ENCODE measurements at places on chromosomes 3 and 15.
A peak's percentile ranks its signal among the peaks of the same experiment; 100 is the strongest.

DNA sequence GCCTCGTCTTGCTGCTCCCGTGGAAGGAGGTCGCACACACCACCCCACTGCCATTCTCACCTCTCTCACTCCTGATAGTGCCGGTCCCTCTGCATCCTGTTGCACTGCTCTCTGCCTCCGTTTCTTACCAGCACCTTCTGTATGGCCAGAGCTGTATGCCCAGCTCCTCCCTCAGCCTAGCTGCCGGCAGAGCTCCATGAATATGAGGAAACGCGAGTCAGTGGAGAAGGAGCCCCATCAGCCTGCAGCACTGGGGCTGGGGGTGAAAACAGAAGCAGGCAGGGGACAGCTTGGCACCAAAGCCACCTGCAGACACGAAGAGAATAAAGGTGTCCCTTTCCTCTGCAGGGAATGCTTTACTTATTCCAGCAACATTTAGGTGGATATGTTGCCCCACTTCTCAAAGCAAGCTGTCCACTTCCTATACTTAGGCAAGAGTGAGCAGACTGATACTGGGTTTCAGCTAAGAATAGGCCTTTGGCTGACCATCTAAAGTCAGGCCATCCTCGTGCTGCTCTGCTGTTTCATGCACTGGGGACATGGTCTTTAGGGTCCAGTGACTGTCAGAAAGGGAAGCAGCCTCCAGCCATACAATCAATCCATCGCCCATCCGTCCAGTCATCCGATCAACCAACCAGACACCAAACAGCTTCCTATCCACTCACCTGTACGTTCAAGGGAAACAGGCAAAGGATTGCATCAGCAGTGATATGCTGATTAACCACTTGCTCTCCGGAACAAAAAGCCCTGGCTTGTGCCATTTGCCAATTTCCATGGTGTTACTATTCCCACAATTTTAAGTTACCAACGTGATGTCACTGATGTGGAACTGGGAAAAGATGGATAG, 222.7 kb downstream of the XXYLT1 start:
- DNase-seq, result no peak

GRCh38 chr3:101988596-101988995, 139.3 kb downstream of the NFKBIZ start:
- DNase-seq, result peak; percentile 32

- no peak for DNase-seq
Measured at GRCh38 chr15:35305946-35306345, 220.9 kb upstream of the NANOGP8 start.

DNA sequence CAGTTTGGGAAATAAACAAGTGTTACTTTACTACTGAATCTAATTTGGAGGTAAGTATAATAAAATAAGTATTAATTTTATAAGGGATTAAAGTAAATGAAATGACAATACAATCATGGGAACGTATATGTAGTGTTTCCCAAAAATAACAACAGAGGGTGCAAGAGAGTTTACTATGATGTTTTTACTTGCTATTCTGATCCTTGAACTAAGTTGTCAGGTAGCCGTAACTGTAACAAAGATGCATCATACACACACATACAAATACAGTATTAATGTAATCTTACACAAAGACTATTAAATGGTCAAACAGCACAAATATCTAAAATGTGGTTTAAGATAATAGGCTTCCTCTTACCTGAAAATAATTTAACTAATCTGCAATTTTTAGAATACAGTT, 311.4 kb downstream of the TBC1D5 start:
- no peak for DNase-seq

DNA sequence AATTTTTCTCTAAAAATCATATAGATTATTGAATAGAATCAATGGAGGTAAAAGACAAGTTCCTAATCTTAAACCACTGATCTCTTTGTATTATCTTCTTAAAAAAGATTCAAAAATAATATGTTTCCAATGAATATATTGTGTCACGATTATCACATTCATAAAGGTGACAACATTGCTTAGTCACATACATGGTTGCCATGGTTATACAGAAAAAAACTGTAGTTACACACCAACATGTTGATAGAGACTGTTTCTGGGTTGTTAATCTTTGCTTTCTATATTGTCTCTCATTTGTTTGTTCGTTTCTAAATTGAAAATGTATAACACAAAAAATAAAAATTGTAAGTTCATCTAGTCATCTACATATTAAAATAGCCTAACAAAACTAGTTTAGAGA, 376.0 kb upstream of the ALCAM start:
- no peak for DNase-seq

DNA sequence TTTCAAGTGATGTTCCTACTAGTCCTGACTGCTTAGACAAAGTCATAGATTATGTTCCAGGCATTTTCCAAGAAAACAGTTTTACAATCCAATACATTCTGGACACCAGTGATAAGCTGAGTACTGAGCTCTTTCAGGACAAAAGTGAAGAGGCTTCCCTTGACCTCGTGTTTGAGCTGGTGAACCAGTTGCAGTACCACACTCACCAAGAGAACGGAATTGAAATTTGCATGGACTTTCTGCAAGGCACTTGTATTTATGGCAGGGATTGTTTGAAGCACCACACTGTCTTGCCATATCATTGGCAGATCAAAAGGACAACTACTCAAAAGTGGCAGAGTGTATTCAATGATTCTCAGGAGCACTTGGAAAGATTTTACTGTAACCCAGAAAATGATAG, 3.8 kb downstream of the TIPARP start:
- no peak for DNase-seq

- DNase-seq, result no peak
Measured at GRCh38 chr3:127124120-127124519, 68.8 kb upstream of the PRR23E start.

DNA sequence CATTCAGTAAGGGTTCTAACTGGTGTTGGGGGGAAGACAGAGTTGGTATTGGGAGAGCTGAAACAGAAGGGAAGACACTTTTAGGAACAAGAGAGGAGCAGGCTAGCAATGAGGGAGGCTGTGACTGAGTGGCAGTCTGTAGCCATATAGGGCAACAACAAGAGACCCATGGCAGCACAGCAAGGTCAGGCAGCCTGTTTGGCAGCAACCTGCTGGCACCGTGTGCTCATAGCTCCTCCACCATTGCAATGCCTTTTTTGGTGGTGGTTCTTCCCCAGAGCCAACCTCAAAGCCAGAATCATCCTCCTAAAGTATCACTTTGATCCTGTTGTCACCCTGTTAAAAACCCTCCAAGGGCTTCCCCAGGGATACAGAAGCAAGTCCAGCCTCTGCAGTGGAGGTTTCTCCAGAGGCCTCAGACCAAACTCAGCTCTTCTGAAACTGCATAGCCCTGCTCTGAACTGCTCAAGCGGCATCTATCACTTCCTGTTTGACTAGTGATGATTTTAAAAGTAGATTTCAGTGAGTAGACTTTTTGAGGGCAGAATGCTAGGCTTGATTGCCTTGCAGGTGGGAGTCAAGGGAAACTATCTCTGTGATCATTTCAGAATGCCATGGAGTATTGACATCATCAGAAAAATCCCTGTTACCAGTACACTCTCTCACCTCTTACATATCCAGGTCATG, 176.9 kb downstream of the STAC start:
- peak; percentile 45 for DNase-seq

- no peak for DNase-seq
Measured at GRCh38 chr15:95196176-95196915, 965.0 kb downstream of the MCTP2 start.

- no peak for DNase-seq
Measured at GRCh38 chr15:34065261-34065660, 26.3 kb upstream of the AVEN start.

DNA sequence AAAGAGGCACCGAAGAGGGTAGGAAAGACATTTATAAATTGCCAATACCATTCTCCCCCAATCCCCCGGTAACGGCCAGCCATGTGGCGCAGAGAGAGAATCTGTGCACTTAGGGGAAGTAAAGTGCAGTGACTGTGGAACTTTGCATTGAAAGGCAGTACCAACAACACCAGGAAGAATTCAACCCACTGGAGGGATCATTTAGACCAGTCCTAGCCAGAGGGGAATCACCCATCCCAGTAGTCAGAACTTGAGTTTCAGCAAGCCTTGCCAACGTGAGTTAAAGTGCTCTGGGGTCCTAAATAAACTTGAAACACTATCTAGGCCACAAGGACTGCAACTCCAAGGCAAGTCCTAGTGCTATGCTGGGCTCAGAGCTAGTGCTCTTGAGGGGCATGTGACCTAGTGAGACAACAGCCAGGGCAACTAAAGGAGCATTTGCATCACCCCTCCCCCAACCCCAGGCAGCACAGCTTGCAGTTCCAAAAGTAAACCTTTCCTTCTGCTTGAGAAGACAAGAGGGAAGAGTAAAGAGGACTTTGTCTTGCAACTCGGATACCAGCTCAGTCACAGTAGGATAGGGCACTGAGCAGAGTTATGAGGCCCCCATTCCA, 15.0 kb downstream of the CEP70 start:
- DNase-seq, result no peak

- no peak for DNase-seq
Measured at GRCh38 chr3:129031476-129032215, 28.9 kb upstream of the GP9 start.

- DNase-seq, result no peak
Measured at GRCh38 chr3:115415246-115415996, 207.9 kb upstream of the GAP43 start.

GRCh38 chr3:8320711-8321458, 180.7 kb upstream of the LMCD1 start:
- DNase-seq, result no peak

GRCh38 chr3:9897408-9898372, 5.0 kb upstream of the IL17RE start:
- DNase-seq, result no peak

GRCh38 chr15:92683511-92683834, 27.9 kb upstream of the FAM174B start:
- DNase-seq, result no peak

DNA sequence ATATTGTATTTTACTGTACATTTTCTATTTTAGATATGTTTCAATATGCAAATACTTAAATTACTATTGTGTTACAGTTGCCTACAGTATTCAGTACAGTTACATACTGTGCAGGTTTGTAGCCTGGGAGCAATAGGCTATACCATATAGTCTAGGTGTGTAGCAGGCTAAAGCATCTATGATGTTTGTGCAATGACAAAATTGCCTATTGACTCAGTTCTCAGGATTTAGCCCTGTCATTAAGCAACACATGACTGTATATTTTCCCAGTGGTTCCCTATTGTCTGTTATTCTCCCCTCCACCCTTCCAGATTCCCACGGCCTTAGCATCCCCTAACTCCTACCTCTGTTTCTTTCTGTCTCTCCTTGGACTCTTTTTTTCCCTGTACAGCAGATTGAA, 10.7 kb downstream of the MOBP start:
- DNase-seq, result no peak

GRCh38 chr15:64634027-64634426, 141.4 kb downstream of the RBPMS2 start:
- DNase-seq, result peak; percentile 9

DNA sequence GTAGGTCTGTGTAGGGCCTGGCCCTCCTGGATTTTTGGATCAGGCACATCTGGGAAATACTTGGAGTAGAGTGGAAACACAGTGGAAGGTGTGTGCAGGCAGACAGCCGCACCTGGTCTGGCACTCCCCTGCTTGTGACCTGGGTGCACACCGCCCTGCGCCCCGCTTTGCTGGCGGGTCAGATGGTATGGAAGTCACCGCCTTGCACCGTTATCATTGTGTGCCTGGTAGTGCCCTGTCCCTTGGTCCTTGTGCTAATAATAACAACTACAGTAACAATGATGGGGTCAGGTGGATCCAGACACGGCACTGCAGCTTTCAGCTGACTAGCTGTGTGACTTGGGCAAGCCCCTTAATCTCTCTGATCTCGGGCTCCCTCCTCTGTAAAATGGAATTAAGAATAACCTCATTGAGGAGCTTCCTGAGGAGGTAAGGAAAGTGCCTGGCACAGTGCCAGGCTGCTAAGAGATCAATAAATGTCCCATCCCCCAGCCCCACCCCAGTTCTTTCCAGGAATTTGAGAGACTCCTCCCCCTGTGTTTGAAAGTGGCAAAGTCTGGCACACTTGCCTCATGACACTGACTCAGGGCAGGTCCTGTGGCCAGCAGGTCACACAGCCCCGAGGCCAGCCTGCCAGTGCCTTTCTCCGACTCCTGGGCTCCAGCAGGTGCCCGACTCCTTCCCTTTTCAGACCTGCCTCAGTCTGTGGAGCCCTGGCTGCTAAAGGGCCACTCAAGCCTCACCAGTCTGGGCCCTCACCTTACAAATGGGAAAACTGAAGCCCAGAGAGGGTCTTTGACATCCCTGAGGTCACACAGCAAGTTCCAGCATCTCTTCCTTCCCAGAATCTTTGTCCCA, 9.8 kb downstream of the ISG20 start:
- no peak for DNase-seq

DNA sequence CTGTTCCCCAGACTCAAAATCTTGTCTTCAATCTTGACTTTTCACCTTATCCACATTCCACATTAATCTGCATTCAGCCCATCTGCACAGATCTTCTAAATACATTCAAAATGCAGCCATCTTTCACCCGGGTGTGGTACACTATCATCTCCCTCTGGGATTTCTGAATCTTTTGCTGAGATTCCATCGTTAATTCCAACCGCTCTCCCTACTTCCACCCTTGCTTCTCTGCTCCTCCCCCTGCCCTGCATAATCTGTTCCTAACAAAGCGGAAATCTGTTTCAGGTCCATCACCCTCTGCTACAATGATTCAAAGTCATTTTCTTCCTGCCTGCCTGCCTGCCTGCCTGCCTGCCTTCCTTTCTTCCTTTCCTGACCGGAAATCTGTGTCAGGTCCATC, 7.9 kb upstream of the GOLGA8B start:
- DNase-seq, result no peak

GRCh38 chr15:68261980-68262379, 15.6 kb upstream of the FEM1B start:
- no peak for DNase-seq

DNA sequence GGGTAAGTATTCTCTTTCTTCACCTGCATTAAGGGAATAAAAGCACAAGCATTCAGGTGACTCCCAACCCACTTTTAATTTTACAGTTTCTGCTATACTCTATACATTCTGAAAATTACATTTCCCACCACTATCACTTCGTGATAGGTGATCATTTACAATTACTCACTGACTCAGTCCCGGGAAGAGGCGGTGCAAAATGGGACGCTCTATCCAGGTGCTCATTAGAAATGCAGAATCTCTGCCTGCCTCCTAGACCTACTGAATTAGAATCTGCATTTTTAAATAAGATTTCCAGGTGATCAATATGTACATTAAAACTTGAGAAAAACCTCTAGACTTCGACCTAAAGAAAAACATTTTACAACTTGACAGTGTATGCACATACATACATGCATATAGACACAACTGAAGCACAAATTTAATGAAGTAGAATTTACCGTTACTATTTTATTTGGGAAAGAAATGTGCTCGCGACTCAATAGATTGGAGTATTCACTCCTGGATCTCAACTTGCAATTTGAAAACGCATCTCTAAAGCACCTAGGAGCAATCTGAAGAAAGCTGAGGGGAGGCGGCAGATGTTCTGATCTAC, 598 bp upstream of the TGFBR2 start:
- DNase-seq, result no peak

- DNase-seq, result no peak
Measured at GRCh38 chr15:67031331-67031730, 34.1 kb upstream of the SMAD3 start.

GRCh38 chr15:40369474-40369869, 11.5 kb downstream of the DISP2 start:
- no peak for DNase-seq
